Esophagus muscularis mucosa (tissue), 4 donors: ENCODE measurements at places on chromosomes 1 and 21. TPM values are rescaled to one million over a fixed set of nuclear protein-coding genes. Genes with fewer than 3 reads are reported as not detected.

NOS1AP gene
- 9.0 TPM for total RNA-seq

CRABP2 gene
- total RNA-seq = 3.3 TPM

ZNF697 gene
- 2.0 TPM for total RNA-seq

MPL gene
- not detected for total RNA-seq

CYP4A22 gene
- total RNA-seq = 0.19 TPM

CASQ1 gene
- total RNA-seq = 4.5 TPM

PTCH2 gene
- total RNA-seq = 0.97 TPM

GUCA2A gene
- total RNA-seq = not detected

EIF2D gene
- 47.5 TPM for total RNA-seq

DNA sequence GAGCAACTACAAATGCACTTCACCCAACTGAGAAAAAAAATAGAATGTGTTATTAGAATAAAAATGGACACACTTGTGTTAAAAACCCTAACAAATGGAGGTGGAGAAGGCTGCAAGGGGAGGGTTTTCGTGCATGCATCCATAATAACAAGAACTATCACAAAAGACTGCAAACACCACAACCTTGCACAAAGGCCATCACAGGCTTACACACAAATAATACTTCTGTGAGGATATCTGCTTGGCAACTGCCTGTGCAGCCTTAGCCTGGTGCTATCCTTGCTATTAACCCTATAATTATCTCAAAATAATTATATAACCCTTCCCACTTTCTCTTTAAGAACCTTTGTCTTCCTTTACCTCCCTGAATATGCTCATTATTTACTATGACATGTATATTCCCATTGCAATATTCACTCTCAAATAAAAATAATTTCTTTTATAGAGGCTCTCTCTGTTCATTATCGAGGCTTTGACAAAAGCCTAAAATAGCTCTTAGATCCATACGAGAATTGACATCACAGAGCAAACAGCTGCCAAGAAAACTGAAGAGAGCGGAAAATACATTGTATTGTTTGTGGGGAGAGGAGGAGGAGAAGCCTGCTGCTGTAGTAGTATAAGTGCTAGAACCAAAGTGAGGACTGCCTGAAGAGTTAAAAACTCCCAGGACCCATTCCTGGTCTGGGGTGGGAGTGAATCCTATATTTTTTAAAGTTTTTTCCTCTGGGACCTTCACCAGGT, 1768.7 kb downstream of the BRINP3 start:
- no peak overlapping the region for H3K27ac ChIP-seq
- no peaks in the 10 kb centered on the region for H3K36me3 ChIP-seq
- DNase-seq = no peak
- H3K4me3 ChIP-seq = no peak overlapping the region
- H3K4me1 ChIP-seq = no peaks in the 10 kb centered on the region

DNA sequence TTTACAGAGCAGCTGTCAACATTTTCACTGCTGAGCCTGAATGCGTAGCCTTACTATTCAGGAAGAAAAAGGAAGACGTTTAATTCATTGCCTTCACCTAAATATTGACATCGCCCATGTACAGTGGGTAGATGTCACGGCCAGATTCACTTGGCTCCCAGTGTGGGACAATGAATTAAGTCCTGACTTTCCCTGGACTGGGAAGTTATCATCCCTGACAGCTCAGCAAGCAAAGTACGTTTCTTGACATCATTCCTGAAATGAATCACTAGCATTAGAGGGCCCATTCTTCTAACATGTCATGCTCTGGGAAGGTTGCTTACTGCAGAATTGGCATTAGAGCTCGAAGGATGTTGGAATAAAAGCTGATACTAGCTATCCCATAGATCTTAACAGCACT, 37.8 kb downstream of the LRRC53 start:
- no peak for DNase-seq
- H3K27ac ChIP-seq = no peak overlapping the region
- H3K27me3 ChIP-seq = no peaks in the 10 kb centered on the region
- peaks cover 18% of the 10 kb centered on the region for H3K4me1 ChIP-seq

- no peak overlapping the region for H3K4me3 ChIP-seq
- DNase-seq = no peak
- no peaks in the 10 kb centered on the region for H3K36me3 ChIP-seq
- H3K27ac ChIP-seq = peak overlapping the region; percentile 32
- peaks cover 72% of the 10 kb centered on the region for H3K27me3 ChIP-seq
- H3K4me1 ChIP-seq = peaks cover 25% of the 10 kb centered on the region
Measured at GRCh38 chr1:39635205-39635870, 4.1 kb downstream of the HEYL start.

DNA sequence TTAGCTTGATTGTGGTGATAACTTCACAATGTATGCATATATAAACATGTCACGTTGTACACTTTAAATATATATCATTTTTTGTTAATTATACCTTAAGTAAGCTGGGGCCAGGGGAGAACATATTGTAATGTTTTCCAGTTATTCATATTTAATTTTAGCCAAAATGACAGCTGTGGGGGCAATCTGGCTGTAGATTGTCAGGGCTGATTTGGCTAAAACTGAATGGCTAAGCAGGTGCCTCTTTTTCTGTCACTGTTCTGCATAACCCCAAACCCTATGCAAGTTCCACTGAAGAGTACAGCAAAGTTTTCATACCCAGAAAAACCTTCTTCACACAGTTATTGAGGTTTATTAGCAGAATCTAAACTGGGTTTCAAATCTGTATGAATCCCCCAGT, 318.2 kb downstream of the PTPRC start:
- no peaks in the 10 kb centered on the region for H3K36me3 ChIP-seq
- no peak overlapping the region for H3K4me3 ChIP-seq
- no peak for DNase-seq
- no peaks in the 10 kb centered on the region for H3K4me1 ChIP-seq
- H3K27ac ChIP-seq = no peak overlapping the region

GRCh38 chr1:42173155-42173933, 8.8 kb upstream of the GUCA2A start:
- H3K4me1 ChIP-seq = peaks cover 19% of the 10 kb centered on the region
- H3K4me3 ChIP-seq = no peak overlapping the region
- H3K27ac ChIP-seq = no peak overlapping the region
- no peak for DNase-seq

DNA sequence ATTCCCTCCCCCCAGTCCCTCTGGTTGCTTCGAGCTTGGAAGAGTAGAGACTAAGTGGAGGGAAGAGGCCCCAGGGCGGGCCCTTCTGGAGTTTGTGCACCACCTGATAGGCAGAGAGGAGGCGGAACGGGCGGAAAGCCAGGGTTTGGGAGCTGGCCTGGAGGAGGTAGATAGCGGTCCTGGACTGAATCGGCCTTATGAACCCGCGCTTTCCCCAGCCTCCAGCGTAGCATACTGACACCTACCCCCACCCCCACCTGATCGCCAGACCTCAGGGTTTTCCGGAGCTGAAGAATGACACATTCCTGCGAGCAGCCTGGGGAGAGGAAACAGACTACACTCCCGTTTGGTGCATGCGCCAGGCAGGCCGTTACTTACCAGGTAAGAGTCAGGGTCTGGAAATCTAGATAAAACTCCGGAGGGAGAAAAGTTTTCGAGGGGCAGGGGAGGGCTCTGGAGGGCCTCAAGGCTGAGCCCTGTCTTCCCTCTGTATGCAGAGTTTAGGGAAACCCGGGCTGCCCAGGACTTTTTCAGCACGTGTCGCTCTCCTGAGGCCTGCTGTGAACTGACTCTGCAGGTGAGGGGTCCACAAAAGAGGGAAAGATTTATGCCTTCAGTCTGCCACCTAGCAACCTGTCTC, 705 bp downstream of the UROD start:
- no peaks in the 10 kb centered on the region for H3K27me3 ChIP-seq
- H3K4me3 ChIP-seq = peak overlapping the region; percentile 97
- peaks cover 10% of the 10 kb centered on the region for H3K36me3 ChIP-seq
- DNase-seq = peak; percentile 82
- peak overlapping the region; percentile 87 for H3K27ac ChIP-seq

DNA sequence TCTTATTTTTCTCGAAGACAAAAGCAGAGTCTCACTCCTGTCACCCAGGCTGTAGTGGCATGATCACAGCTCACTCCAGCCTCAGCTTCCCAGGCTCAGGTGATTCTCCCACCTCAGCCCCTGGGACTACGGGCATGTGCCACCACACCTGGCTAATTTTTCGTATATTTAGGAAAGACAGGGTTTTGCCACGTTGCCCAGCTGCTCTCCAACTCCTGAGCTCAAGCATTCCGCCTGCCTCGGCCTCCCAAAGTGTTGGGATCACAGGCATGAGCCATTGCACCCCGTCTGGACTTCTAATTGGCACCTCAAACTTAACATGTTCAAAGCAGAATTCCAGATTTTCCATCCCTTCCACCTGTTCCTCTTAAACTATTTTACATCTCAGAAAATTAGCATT, 19.0 kb upstream of the LRRC8C start:
- H3K4me1 ChIP-seq = peaks cover 21% of the 10 kb centered on the region
- DNase-seq = no peak
- no peak overlapping the region for H3K4me3 ChIP-seq
- no peak overlapping the region for H3K27ac ChIP-seq
- no peaks in the 10 kb centered on the region for H3K36me3 ChIP-seq

- no peak overlapping the region for H3K4me3 ChIP-seq
- peaks cover 8% of the 10 kb centered on the region for H3K27me3 ChIP-seq
- no peaks in the 10 kb centered on the region for H3K4me1 ChIP-seq
Measured at GRCh38 chr21:41406340-41406739, 19.7 kb upstream of the MX1 start.

DNA sequence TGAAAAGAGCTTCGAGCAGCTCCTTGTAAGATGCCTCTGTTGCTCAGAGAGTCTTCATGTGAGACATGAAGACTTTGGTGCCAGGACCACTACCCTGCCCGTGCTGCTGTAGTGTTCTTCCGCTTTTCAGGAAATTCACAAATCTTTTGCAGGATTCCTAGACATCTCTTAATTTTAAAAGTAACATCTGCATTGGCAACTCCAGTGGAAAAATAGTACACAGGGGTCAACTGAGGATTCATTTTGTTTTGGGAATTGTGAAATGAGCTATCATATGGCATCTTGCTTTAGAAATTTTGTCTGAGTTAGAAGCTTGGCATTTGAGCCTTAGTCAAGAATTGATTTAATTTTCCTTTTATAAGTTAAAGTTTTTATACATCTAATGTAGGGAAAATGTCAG, 7.2 kb downstream of the PRDM2 start:
- no peak for DNase-seq
- H3K36me3 ChIP-seq = no peaks in the 10 kb centered on the region
- no peaks in the 10 kb centered on the region for H3K27me3 ChIP-seq
- no peak overlapping the region for H3K4me3 ChIP-seq

DNA sequence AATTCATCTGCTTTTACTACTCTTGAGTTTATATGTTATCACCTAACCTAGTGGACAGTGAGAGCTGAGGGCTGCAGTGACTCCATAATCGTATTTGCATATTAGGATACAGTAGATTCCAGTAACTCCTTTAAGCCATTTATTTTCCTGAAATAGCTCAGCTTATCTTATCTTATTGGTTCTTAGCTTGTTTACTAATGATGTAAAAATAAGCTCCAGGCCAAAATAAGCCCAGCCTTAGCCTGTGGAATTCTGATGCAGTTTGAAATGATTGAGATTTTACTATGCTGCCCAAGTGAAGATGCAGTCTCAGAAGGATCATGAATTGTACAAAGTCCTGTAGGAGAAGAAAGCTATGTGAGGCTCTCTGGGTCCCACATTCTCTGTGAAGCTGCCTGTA, 18.1 kb downstream of the ATP1A1 start:
- no peaks in the 10 kb centered on the region for H3K27me3 ChIP-seq
- no peaks in the 10 kb centered on the region for H3K4me1 ChIP-seq
- no peak overlapping the region for H3K4me3 ChIP-seq
- H3K27ac ChIP-seq = no peak overlapping the region
- no peak for DNase-seq
- peaks cover 79% of the 10 kb centered on the region for H3K36me3 ChIP-seq

DNA sequence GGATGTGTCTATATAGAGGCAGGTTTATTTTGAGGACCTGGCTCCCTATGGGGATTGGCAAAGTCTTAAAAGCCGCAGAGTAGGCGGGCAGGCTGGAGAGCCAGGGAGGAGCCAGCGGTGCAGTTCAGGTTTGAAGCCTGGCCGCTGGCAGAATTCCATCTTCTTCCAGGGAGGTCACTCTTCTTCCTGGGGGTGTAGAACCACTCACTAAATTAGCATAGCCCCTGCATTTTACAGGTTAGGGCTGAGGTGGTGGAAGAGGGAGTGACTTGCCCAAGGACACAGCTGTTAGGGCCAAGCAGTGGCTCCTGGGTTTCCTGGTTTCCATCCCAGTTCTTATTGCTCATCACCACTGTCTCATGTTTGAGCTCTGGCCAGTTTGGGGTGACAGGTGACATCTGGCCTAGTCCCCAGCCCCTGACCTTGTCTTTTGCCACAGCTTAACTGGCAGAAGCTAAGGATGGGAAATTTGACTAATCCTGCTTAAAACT, 1.4 kb downstream of the PINK1 start:
- DNase-seq = no peak
- peak overlapping the region; percentile 98 for H3K4me3 ChIP-seq
- no peaks in the 10 kb centered on the region for H3K27me3 ChIP-seq
- peaks cover 21% of the 10 kb centered on the region for H3K36me3 ChIP-seq
- peak overlapping the region; percentile 97 for H3K27ac ChIP-seq
- peaks cover 24% of the 10 kb centered on the region for H3K4me1 ChIP-seq

DNA sequence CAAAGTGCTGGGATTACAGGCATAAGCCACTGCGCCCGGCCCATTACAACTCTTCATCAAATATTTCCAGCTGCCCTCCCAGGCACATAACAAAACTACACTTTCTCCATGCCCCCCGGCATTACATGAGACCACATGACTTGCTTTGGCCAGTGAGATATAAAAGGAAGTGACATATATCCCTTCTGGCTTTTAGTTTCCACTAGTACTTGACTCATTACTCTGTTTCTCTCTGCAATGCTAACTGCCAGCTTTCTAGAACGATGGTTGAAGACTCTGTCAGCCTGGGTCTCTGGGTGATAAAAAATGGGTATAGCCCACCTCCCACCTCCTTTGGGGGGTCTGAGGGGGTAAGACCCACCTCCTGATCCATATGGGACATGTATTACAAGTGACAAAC, 24.2 kb downstream of the ABL2 start:
- H3K36me3 ChIP-seq = no peaks in the 10 kb centered on the region
- no peak overlapping the region for H3K27ac ChIP-seq
- DNase-seq = no peak

GRCh38 chr21:37348664-37349063, 17.9 kb upstream of the DYRK1A start:
- H3K4me3 ChIP-seq = no peak overlapping the region
- H3K4me1 ChIP-seq = no peaks in the 10 kb centered on the region
- H3K36me3 ChIP-seq = no peaks in the 10 kb centered on the region
- H3K27ac ChIP-seq = no peak overlapping the region
- no peak for DNase-seq
- no peaks in the 10 kb centered on the region for H3K27me3 ChIP-seq

DNA sequence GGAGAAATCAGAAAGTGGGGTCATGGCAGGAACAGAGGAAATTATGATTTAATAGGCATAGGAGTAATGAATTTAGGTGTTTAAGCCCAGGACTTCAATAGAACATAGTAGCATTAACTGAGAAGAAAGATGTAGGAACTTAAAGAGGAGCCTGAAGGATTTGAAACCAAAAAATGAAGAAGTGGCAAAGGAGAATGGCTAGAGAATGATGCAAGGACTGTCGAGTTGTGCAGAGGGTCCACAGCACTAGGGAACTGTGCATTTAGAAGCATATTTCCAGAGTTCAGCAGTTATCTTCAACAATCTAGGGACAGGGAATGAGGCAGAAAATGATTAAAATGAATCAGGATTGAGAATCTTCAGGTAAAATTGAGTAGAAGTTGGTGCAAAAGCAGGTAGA, 328.1 kb upstream of the LYPLAL1 start:
- no peaks in the 10 kb centered on the region for H3K27me3 ChIP-seq
- no peaks in the 10 kb centered on the region for H3K36me3 ChIP-seq
- DNase-seq = no peak

- H3K4me1 ChIP-seq = peaks cover 17% of the 10 kb centered on the region
- no peaks in the 10 kb centered on the region for H3K36me3 ChIP-seq
- H3K4me3 ChIP-seq = peak overlapping the region; percentile 15
- no peak overlapping the region for H3K27ac ChIP-seq
Measured at GRCh38 chr1:234398849-234399381, 25.7 kb downstream of the COA6 start.
